Small intestine (tissue), 16 donors: ENCODE measurements at places on chromosomes 11 and 22.

DNA sequence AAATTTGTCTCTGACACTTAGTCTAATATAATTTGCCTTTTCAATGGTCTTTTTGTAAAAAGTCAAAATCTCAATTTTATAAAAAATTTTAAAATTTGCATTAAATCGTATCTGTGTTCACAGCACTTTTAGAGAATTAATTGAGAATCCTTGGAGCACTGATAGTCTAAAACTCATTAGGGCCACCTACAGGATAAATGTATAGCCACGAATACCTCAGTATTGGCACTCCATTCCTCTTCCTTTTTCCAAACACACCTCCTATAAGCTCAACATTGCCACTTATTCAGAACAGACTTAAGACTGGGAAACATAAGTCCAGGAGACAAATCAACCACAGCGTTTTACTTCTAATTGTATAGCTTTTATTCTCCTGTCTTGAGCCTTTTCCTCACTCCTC is 776.0 kb upstream of the ARHGAP42 start:
- DNase-seq: no peak

DNA sequence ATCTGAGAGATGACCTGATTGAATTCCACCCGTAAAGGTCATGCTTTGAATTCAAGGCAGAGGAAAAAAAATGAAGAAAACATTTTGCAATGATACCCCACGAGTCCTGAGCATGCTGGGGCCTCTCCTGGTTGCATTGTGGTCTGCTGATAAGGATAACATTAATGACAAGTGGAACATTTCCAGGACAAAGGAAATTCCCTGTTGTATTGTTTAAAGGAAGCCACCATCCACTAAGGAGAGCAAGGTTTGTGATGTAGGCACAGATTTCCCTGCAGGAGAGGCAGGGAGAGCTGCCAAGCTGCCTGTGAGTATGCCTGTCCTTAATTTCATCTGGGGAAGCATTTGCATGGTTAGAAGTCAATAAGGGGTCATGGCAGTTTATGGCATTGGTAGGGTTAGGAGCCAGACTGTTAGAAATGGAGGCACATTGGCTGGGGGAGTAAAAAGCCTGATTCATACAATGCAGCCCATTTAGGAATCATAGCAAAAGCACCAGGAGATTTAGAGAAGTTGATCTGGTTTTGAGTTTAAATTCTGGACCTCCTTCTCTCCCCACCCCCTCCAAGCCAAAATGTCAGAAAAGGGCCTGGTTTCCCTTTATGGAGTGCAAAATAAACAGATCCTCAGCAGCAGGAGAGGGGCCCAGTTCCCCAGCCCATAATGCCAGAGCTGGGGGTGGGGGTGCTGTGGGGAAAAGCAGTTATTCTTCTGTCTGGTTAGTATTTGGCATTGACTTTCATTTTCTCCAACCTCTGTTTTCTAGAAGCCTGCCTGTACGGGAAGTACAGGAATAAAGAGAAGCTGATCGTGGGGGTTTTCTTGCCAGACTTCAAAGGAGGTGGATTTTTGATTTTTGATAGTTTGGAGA is 22.1 kb downstream of the FLI1 start:
- no peak for DNase-seq

GRCh38 chr22:17724241-17724640 is 50.0 kb downstream of the BID start:
- no peak for DNase-seq

DNA sequence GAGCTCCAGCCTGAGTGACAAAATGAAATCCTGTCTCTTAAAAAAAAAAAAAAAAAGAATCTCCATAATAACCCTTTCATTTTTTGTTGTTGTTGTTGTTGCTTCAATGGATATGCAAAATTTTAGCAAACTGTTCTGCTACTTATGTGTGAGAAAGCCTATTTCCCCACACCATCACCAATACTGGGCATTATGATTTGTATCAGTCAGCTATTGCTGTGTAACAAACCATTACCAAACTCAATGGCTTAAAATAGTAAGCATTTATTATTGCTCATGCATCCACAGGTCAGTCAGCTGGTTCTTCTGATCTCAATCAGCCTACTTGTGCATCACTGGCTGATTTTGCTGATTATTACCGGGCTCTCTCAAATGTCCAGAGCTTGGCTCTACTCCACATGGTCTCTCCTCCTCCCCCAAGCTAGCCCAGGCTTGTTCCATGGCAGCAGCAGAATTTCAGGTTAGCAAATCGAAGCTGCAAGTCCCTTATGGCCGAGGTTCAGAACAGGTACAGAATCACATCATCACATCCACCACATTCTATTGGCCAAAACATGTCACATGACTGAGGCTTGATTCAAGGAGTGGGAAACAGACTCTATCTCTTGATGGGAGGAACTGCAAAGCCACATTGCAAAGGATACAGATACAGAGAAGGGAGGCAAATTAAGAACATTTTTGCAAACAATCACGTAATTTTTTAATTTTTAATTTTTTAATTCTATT is 135.1 kb downstream of the MN1 start:
- no peak for DNase-seq

GRCh38 chr11:61973476-61974162 is 6.2 kb upstream of the FTH1 start:
- peak; percentile 39 for DNase-seq

- no peak for DNase-seq
Observed at GRCh38 chr11:40998920-40999319, 460.5 kb downstream of the LRRC4C start.

GRCh38 chr11:121295246-121296029 is 2.9 kb downstream of the SC5D start:
- no peak for DNase-seq

- DNase-seq: peak; percentile 53
Observed at GRCh38 chr11:15726221-15726746, 611.6 kb downstream of the INSC start.

DNA sequence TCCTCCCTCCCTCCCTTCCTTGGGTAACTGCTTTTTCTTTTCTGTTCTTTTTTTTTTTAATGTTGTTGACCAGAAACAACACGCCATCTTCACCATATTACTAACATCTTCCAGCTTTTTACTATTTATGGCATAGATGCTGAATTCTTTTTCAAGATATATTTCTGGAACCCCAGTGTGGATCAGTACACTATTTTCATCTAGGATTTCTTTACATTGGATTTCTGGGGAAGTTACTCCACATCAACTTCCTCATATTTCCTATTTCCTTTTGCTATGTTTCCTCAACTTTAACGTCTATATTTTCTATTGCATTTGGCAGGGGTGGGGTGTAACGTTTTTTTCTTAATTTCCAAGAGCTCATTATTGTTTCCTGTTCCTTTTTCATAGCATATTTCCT is 7.0 kb downstream of the PGM2L1 start:
- DNase-seq: no peak

DNA sequence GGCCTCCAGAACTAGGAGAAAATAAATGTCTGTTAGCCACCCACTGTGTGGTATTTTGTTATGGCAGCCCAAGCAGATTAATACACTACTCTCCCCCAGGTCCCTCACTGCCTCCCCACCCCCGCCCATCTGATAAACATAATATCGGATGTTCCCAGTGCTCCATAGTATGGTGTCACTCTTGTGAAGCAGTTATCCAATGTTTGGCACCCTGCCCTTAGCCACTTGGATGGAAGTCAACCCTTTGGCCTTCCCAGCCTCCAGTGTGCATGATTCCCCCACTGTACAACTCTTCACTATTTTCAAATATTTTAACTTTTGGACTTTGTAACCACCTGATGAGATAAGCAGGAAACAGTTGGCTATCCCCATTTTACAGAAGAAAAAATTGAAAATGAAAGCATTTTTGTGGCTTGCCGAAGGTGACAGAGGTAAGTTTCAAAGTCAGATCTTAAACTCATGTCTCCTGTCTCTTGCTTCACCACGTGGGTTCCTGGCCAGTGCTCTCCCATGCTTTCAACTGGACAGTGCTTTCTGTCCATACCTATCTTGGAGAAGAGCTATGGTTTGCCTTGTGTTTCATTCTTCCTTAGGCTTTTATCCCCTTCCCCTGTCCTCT is 53.2 kb downstream of the ALX4 start:
- no peak for DNase-seq

DNA sequence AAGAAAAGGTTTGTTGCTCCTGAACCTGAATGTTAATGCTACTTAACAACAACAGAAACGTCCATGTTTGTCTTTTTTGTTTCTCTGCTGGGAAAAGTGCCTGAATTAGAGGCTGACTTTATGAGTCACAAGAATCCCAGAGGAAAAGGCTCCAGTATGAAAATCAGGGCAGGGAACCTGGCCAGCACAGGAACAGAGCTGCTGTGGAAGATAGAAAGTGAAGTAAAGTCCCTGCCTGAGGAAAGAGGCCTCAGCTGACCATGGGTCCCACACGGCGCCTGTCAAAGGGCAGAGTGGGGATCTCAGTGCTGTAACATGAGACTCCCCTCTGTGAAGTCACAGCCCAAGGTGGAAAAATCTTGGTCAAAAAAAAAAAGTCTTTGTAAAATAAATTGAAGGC is 632.3 kb upstream of the CCDC90B start:
- no peak for DNase-seq

DNA sequence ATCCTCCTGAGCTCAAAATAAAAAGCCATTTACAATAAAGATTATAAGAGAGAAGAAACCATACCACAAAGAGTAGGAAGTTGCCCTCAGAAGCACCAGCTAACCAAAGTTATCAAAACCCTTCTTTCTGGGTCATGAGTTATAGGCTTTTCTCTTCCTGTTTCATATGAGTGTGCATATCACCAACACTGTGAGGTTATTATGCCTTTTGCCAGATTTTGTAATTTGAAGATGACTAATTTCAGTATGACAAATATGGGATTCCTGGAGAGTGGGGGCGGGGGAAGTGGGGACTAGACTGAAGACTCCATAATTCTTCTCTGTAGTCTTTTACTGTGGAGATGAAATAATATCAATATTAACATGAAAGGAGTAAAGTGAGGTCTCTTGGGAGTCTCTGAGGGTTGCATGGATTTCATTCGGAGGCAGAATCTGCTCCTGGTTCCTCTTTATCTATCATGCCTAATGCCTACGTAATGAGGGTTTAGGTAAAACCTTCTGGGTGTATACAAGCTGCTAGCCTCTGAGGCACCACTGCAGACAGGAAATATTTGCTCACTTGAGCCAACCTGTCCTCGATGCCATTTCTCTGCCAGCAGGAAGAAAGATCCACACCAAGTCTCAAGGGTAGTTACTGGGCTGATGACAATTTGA is 2.1 kb downstream of the LPXN start:
- no peak for DNase-seq

DNA sequence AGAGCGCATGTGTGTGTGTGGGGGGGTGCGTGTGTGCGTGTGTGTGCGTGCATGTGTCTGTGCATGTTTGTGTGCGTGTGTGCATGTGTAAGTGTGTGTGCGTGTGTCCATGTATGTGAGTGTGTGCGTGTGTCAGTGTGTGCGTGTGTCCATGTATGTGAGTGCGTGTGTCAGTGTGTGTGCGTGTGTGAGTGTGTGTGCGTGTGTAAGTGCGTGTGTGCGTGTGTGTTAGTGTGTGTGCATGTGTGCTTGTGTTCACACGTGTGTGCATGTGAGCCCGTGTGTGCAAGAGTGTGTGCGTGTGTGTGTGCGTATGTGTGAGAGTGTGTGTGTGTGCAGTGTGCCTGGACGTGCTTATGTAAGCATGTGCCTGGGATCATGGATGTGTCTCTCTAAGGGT is 14.7 kb upstream of the APOL6 start:
- DNase-seq: no peak

GRCh38 chr11:64789331-64790204 is 11.2 kb upstream of the SF1 start:
- no peak for DNase-seq

GRCh38 chr11:114264381-114264780 is 31.8 kb upstream of the NNMT start:
- no peak for DNase-seq

GRCh38 chr11:44758983-44759382 is 32.2 kb downstream of the TSPAN18 start:
- DNase-seq: no peak
